Endodermal cell (in vitro differentiated cells): ENCODE measurements at places on chromosomes 6 and 20.
A peak's percentile ranks its signal among the peaks of the same experiment; 100 is the strongest.

DNA sequence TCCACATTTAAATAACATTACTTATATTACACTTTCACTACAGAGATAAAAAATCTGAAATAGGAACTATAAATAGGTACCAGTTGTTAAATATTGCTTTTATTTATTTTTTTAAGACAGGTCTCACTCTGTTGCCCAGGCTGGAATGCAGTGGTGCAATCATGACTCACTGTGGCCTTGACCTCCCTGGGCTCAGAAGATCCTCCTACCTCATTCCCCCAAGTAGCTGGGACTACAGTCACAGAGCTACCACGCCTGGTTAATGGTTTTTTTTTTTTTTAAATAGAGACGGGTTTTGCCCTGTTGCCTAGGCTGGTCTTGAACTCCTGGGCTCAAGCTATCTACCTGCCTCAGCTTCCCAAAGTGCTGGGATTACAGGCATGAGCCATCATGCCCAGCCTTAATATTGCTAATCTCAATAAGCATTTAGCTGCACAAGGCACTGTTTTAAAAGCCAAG is 17.3 kb downstream of the EEF1E1 start:
- DNase-seq: peak; percentile 49

GRCh38 chr6:166448432-166448831 is 65.7 kb upstream of the MPC1 start:
- DNase-seq: no peak

GRCh38 chr6:138028893-138029292 is 78.3 kb downstream of the PERP start:
- DNase-seq: no peak

- no peak for DNase-seq
Observed at GRCh38 chr20:9427430-9428291, 86.7 kb upstream of the LAMP5 start.

GRCh38 chr6:84093441-84094435 is 60.2 kb downstream of the MRAP2 start:
- DNase-seq: no peak

DNA sequence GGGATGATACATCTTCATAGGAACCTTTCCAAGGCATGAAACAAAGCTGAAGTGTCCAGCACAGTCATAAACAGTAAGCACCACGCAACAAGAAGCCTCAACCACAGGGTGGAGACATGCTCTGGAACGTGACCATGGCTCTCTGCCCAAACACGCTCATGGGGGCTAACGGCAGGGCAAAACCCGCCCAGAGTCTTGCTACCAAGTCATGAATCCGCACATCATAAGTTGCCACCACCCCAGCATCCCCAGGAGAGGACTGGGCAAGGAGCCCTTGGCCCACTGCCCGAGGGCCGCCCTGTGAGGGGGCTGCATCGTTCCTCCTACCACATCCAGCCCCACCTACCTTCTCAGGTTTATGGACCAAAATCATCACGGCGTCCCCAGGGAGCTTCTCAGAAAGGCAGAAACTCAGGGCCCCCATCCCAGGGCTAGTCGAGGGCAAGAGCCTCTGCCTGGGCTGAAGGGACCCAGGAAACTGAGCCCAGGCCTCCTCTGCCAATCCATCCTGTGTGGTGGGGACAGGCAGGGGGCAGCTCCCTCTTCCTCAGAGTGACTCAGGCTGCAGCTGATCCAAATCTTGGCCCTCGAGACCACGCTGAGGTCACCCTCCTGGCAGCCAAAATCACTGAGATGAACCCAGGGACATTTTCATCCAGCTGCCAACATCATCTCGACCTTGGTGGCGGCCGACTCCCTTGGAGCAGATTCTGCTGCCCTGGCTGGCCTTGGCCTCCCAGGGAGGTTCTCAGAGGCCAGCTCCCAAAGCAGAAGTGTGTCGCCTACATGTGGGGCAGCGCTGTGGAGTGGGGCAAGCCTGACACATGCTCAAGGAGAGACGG is 42.6 kb downstream of the BMP7 start:
- no peak for DNase-seq

DNA sequence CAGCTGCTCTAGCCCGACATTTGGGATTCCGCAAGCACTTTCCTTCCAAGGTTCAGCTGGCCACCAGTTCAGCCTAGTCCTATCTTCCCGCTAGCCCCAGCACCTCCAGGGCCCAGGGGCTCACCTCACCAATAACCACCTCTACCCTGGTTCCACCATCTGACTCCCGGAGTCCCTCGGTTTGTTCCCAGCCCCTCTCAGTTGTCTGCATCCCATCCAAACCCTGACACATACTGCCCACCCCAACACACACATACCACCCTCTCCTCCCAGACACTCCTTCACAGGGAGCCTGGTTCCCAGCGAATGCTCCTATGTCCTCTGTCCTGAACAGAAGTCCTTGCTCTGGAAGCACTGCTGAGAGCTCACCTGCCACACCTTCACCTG is 418 bp downstream of the TNXB start:
- DNase-seq: no peak

DNA sequence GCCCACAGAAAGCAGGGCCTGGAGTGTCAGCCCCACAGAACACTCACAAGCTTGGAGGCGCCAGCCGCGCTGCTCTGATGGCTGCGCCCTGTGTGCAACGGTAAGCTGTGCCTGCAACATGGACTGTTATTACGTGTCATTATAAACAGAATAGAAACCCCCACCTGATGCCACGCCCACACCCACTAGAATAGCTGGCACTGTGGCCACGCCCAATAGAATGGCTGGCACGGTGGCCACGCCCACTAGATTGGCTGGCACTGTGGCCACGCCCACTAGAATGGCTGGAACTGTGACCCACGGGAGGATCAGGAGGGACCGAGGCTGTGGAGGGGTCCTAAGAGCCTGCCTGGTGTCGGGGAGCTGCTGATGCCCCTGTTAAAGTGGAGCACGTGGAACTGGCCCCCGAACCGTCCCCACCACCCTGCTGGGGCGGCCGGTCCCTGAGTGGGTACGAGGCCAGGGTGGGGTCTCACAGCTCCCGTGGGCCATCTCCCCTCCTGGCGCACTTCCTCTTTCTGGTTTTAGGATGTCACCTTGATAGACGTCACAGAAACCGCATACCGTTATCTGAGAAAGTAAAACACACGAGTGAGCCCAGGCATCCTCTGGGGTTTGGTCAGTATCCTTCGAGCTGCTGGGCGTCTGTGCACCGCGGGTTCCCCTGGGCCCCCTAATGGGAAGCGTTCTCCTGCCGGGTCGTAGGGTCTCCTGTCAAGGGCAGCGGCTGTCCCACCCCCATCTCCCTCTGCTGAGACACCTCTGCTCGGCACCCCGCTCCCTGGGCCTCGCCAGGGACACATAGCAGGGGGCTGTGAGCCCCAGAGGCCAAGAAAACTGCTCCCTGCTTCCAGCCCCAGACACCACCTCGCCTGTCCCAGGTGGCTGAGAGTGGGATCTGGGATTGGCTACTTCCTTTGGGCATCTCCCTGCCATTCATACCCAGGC is 25.4 kb downstream of the SLC17A9 start:
- DNase-seq: no peak

GRCh38 chr6:94377835-94378234 is 958.5 kb upstream of the EPHA7 start:
- DNase-seq: no peak

GRCh38 chr6:105593805-105594671 is 191.2 kb upstream of the PREP start:
- no peak for DNase-seq

DNA sequence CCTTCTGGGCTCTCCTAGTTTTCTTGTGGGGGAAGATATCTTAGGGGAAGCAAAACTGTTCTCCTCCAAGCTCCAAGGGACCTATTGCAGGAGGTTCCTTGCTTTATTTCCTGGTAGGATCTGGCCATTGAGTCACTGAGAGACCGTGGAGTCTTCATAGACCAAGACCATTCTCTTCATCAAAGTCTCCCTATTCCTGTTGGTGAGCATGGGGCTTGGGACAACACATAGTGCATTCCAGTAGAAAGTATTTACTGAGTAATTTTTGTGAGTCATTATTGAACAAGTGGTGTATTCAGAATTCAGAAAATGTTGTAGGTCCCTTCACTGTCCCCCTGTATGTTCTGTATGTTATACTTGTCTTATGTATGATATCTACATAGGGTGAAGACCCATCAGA is 133.6 kb downstream of the CDH26 start:
- DNase-seq: no peak

DNA sequence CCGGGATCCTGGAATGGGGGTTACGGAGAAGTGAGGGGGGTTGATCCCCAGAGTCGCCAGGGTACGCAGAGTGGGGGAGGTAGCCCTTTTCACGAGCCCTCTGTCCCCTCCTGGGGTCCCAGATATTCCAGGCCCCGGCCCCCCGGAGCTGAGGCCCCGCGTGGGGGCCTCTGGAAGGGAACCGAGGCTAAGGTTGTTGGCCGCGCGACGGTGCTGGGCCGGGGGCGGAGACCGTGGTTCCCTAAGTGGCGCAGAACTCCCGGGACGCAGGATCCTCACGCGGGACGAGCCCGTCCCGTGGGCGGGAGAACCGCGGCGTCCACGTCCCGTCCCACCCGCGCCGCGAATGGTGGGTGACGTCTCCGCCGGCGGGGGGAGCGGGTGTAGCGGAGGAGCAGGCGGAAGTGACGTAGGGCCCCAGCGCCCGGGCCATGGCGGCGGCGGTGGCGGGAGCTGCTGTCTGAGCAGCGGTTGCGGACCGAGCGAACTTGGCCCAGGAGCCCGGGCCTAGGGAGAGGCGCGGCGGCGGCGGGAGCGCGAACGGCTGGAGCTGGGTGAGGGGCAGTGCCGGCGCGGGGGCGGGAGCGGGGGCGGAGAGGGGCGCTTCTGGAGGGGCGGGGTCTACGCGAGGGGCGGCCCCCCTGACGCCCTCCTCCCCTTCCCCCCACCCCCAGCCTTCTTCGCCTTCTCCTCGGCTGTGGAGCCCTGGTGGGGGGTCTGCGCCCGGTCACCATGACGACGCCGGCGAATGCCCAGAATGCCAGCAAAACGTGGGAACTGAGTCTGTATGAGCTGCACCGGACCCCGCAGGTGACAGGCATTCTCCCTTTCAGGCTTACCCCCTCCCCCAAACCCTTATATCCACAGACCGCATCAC is at the start of gene RING1:
TSS of gene RING1 (plus strand) at position 410 of the 877 bp plus-strand sequence. CDS start at position 733, 323 bp downstream.
- DNase-seq: peak; percentile 94

- no peak for DNase-seq
Observed at GRCh38 chr6:79898076-79898475, 49.3 kb downstream of the ELOVL4 start.

- DNase-seq: no peak
Observed at GRCh38 chr6:105616521-105616920, 213.6 kb upstream of the PREP start.

DNA sequence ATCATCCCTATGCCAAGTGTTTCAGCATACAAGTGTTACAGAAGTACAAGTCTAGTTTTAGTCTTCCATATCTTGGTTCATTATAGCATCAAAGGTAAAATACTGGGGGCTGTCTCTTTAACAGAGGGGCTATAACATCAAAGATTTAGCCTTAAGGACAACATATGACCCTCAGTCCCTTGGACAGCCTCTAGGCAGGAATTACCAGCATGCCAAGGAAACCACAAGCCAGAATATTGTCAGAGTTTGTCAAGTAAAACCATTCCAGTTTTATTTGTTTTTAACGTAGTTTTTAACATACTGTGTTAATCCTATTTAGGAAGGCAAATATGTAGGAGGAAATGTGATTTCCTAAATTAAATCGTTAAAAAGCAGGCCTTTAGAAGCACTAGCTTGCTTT is 18.6 kb downstream of the ZKSCAN8 start:
- no peak for DNase-seq

DNA sequence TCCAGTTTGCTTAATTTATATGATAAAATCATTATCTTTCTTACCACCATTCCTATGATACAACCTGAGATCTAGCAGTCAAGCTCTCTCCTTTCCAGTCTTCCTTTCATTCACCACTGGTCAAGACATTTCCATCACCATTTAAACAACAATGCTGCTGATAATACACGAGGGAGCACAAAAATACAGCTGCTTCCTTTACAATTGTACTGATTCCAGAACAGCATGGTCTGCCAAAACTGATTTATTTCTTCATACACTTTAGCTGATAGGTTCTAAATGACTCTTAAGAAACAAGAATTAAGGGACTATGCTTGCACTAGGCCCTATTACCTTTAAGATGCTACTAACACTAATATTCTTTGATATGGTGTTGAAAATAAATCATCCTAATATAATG is 65.0 kb downstream of the EPM2A start:
- no peak for DNase-seq

- DNase-seq: no peak
Observed at GRCh38 chr6:6748001-6748400, 159.5 kb downstream of the LY86 start.

- DNase-seq: no peak
Observed at GRCh38 chr6:25706314-25707014, 48.1 kb upstream of the SLC17A4 start.

GRCh38 chr6:170027647-170028043 is 263.2 kb downstream of the DLL1 start:
- DNase-seq: peak; percentile 18

- no peak for DNase-seq
Observed at GRCh38 chr20:3328501-3328900, 79.0 kb downstream of the DNAAF9 start.

GRCh38 chr6:25922301-25922700 is 8.2 kb downstream of the SLC17A2 start:
- DNase-seq: no peak

DNA sequence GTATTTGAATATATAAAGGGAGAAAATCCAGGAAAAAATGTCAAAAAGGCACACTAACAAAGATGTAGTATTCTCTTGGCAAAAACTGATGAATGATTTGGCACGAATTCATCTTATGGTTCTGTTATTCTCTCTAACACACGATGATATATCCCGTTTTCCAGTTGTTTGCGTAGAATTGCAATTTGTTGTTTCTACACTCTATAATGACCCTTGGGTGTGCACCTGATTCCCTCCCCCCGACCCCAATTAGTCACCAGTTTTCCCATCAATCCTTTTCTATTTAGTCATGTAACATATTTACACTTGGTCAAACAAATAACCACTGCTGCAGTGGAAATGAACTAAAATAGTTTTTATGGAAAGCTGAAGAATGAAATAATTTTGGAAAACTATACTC is 1.5 kb upstream of the ARID1B start:
- DNase-seq: no peak

GRCh38 chr20:13694420-13695150 is 55.9 kb upstream of the TASP1 start:
- no peak for DNase-seq

- DNase-seq: peak; percentile 33
Observed at GRCh38 chr20:59783641-59784010, 149.8 kb downstream of the SYCP2 start.

DNA sequence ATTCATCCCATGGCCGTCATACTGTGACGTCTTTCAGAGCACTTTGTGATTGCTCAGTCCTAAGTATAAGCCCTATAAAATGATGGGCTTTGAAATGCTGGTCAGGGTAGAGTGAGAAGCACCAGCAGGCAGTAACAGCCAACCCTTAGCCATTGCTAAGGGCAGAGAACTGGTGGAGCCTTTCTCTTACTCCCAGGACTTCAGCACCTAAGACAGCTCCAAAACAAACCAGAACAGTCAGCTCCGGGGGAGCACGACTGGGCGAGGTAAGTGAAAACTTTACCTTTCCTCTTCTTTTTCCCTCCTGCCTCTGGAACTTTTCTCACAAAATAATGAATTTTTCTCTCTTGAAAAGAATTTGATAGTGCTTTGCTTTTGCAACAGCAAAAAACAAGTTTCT is at the start of gene VIP:
TSS of gene VIP (plus strand) at position 104 of the 400 bp plus-strand sequence. CDS start 1,381 bp downstream, outside the sequence.
- DNase-seq: peak; percentile 84
